Urinary bladder (tissue), 4 donors: ENCODE measurements at places on chromosomes 4 and X.

DNA sequence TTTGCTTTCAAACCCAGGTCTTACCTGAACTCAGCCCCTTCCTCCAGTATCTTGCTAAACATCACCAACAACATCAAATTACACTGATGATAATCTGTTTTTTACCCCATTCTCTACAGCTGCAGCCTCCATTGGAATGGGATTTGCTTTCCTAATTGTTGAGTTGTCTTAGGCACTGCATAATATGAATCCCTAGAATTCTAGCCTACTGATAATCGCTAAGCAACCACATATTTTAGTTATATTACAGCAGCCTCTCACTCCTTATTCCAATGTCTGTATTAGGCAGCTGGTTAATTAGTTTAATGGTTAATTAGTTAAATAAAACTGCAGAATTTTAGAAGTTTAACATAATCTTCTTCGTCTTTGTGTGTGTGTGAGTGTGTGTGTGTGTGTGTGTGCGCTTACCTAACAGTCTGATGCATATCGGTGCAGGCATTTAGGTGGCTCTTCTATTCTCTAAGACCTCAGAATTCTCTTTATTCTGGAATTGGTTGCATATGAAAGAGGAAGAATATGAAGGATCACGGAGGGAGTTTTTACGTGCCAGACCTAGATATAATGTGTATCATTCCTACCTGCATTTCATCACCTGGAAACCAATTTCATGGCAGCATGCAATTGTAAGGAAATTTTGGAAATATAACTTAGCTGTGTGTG, 5.3 kb upstream of the COMMD8 start:
- DNase-seq: no peak

DNA sequence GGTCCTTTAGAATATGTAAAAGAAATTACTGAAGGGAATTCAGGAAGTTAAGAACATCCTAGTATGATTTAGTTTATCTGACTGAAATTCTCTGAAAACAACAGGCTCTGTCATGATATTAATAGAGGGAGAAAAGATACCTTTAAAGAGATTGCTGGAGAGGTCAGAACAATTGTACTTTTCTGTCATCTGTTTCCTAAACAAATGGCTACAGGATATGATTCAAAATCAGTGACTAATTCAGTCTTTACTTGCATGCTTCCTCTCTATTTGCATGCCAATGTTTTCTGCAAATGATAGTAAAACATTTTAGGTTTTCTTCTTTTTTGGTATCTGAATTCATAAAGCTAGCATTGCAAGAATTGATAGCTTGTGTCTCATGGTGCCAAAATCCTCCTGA, 616.7 kb upstream of the PCDH7 start:
- DNase-seq: no peak

DNA sequence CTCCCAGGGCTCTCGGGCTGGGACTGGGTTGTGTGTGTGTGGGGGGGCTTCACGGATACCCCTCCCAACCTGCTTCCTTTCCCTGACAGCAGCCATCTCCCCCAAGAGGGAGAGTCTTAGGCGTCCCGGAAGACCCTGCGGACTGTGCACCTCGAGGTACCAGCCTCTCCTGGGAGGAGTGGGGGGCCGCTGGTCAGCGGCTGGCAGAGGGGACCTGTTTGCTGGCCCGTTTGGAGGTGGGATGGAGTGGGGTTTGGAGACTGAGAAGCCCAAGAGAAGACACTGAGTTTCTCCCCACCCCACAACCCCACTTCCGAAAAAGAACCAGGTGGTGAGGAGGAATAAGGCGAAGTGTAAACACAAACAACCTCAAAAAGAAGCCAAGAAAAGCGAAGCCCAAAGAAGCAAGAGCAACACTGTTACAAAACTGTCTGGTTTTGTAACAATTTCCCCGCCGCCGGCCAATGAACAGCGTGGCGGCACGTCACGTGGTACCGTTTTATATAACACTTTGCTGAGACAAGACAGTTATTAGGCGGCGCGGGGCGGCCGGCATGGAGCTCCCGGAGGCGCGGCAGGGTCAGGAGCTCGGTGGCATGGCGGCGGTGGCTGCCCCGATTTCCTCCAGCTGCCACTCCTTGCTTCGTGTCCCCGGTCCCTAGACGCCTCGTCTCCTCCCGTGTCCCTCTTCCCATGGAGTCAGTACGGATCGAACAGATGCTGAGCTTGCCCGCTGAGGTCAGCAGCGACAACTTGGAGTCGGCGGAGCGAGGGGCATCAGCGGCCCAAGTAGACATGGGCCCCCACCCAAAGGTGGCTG, at the start of gene LONRF3:
Gene LONRF3, plus strand, starts transcription at position 531 of the 820 bp plus-strand sequence. Its CDS starts 163 bp downstream, at position 694.
- DNase-seq: no peak

GRCh38 chr4:14267373-14268060, 640.0 kb upstream of the BOD1L1 start:
- DNase-seq: no peak

- DNase-seq: peak; percentile 31
Measured at GRCh38 chrX:68433155-68433980, at the start of gene OPHN1. OPHN1 (minus strand) TSS chrX:68433495; CDS start chrX:68433020, 475 bp downstream.

DNA sequence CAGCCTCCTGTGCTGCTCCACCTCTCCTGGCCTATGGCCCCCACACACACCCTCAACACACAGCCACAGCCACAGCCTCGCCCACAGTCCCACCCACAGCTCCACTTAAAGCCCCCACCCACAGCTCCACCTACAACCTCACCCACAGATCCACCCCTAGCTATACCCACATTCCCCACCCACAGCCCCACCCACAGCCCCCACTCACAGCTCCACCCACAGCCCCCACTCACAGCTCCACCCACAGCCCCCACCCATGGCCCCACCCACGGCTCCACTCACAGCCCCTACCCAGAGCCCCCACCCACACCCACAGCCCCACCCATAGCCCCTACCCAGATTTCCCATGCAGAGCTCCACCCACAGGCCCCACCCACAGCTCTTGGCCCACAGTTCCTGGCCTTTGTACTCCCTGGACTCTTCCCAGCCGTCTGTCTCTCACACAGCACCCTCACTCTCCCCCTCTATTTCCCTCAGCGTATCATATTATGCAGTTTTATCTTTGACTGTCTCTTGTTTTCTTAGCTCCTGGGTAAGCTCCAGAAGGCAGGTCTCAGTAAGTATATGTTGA, 322.5 kb downstream of the EVC2 start:
- no peak for DNase-seq

GRCh38 chr4:18931643-18932377, 910.3 kb upstream of the LCORL start:
- DNase-seq: no peak

GRCh38 chrX:150842198-150842685, 56.2 kb downstream of the CD99L2 start:
- DNase-seq: no peak

- no peak for DNase-seq
Measured at GRCh38 chrX:148572337-148572736, 71.9 kb downstream of the AFF2 start.

DNA sequence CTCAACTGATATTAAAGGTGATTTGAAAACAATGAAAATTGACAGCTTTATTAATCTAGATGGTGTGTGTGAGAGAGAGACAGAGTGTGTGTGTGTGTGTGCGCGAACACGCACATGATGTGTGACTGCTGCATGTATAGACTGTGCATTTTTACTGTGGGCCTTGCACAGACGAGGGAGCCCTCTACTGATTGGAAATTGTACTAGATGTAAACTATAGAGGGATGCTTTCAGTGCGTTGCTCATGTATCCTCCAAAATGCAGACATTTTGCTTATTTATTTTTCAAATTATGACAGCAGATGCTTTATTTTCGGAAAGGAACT, 168.4 kb upstream of the GK2 start:
- no peak for DNase-seq

GRCh38 chr4:147755561-147756295, 23.8 kb downstream of the ARHGAP10 start:
- DNase-seq: no peak

DNA sequence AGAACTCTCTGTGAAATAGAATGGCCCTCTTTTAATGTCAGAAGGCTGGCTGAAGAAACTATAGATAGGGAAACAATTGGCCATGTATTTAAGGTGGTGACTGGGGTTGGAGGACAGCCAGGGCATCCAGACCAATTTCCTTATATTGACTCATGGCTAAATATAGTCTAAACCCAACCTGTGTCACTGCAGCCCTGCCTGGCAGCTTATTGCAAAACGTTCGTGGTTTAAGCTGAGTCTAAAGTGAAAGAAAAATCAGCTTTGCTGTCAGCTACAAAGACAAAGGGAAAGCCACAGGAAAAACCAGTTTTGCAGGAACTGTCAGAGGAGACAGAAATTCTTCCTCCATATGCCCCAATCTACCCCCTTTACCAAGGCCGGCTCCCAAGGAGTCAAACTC, 902.8 kb upstream of the NDST4 start:
- no peak for DNase-seq

GRCh38 chr4:115851918-115852766, 738.7 kb upstream of the NDST4 start:
- no peak for DNase-seq

GRCh38 chrX:30005813-30006212, 209.6 kb upstream of the MAGEB2 start:
- no peak for DNase-seq

GRCh38 chr4:100177855-100178254, 12.4 kb downstream of the DDIT4L start:
- no peak for DNase-seq

- DNase-seq: no peak
Measured at GRCh38 chr4:152731997-152732396, 47.5 kb downstream of the TIGD4 start.

GRCh38 chr4:38149997-38150671, 189.9 kb downstream of the PTTG2 start:
- no peak for DNase-seq

GRCh38 chrX:46036508-46036907, 508.7 kb downstream of the ZNF674 start:
- DNase-seq: no peak

- no peak for DNase-seq
Measured at GRCh38 chrX:144738246-144738645, 509.1 kb upstream of the SPANXN1 start.

- DNase-seq: no peak
Measured at GRCh38 chr4:178752954-178753525, 1310.8 kb upstream of the AGA start.

GRCh38 chrX:65846974-65847373, 179.5 kb downstream of the MSN start:
- DNase-seq: no peak

- DNase-seq: no peak
Measured at GRCh38 chr4:14708574-14708973, 293.7 kb upstream of the CPEB2 start.

- no peak for DNase-seq
Measured at GRCh38 chr4:113009461-113009860, 40.0 kb upstream of the ANK2 start.

GRCh38 chr4:997375-998071, 4.3 kb upstream of the SLC26A1 start:
- no peak for DNase-seq

DNA sequence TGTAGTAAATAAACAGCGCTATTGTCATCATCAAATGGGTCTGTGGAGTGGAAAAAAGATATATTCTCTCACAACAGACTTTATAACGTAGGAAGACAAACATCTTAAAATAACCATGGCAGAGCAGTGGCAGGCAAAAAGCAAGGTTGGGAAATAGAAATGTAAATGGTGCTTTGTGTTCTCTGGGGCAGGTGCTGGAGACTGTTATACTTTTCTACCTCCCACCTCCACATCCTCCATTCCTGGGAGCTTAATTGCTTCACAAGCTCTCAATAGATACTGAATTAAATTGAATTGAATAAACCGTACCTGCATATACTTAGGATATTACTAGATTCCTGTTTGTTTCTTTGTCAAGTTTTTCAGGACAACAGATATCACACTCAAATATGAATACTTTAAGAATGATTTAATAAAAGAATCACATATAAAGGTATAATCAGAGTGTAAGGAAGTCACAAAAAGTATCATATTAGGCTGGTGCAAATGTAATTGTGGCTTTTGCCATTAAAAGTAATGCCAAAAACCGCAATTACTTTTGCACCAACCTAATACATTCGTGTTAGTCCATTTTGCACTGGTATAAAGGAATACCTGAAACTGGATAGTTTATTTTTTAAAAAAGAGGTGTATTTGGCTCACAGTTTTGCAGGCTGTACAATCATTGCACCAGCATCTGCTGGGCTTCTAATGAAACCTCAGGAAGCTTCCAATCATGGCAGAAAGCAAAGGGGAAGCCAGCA, 367.3 kb downstream of the GRIA2 start:
- no peak for DNase-seq
